ENCODE measurements at places on chromosomes 7 and 10. TPM values are rescaled to one million over a fixed set of nuclear protein-coding genes. Genes with fewer than 3 reads are reported as not detected.
A peak's percentile ranks its signal among the peaks of the same experiment; 100 is the strongest.

The ATP6V1F gene
- total RNA-seq = 115 TPM

GRCh38 chr7:52715701-52716100 lies 319.7 kb upstream of the POM121L12 start:
- H3K4me1 ChIP-seq = no peaks in the 10 kb centered on the region
- H3K27me3 ChIP-seq = no peaks in the 10 kb centered on the region
- H3K36me3 ChIP-seq = peaks cover 27% of the 10 kb centered on the region
- no peak overlapping the region for H3K4me3 ChIP-seq
- H3K27ac ChIP-seq = no peak overlapping the region

DNA sequence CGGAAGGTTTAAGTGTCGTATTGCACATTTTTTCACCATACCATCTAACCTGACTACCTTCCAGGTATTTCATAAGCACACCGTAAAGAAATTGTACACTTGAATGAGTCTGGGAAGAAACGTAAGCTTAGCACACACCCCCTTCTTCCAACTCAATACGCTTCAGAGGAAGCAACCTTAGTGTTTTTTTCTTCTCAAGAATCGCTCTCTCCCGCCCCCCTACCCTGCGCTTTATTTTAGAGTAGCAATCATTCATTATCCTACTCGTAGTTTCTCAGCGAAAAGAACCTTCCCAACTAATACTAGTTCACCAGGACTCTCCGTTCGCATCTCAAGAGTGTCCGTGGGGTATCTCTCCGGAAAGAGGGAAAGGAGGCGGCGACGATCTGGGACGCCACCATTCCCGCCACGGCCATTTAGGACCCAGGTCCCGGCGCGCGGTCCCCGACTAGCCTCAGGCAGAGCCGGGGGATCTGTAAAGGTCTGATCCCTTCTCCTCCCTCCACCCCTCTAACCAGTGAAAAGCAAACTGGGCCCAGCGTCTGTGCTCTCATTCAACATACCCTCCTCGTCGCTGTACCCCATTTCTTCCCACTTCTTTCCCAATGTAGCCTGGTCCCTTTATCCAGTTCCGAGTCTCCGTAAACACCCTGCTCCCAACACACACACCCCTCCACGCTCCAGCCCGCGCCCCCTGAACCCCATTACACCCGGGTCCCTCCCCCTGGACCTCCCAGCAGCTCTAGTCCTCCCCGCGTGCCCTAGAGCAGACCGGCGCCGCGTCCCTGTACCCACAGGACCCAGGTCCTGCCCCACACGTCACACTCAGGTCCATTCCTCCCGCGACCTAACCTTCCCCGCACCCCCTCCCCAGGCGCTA lies 16.0 kb downstream of the MYOZ1 start:
- no peaks in the 10 kb centered on the region for H3K36me3 ChIP-seq
- no peak for DNase-seq
- no peaks in the 10 kb centered on the region for H3K27me3 ChIP-seq
- H3K27ac ChIP-seq = peak overlapping the region; percentile 95
- H3K4me1 ChIP-seq = peaks cover 6% of the 10 kb centered on the region
- peak overlapping the region; percentile 94 for H3K4me3 ChIP-seq

- H3K4me3 ChIP-seq = no peak overlapping the region
- no peak overlapping the region for H3K27ac ChIP-seq
- peaks cover 14% of the 10 kb centered on the region for H3K36me3 ChIP-seq
- no peaks in the 10 kb centered on the region for H3K4me1 ChIP-seq
- no peaks in the 10 kb centered on the region for H3K27me3 ChIP-seq
- DNase-seq = no peak
These were observed 916.1 kb upstream of the POT1 start for GRCh38 chr7:125845686-125846085.

DNA sequence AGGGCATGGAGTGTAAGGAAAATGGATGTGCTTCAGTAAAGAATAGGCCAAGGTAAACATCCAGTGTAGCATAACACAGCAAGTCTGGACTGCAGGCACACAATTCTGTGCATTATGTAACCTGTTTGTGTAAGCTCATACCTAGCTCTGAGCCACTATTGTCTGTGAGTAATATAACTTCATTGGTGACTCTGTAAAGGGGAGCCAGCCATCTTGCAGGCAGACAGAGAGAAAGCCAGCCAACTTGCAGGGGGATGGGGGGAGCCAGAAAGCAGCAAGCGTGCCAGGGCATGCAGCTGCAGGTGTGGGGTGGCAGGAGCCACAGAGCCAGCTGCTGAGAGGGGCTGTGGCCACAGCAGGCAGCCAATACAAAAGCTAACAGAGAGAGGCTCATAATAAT lies 449.2 kb downstream of the IPMK start:
- no peaks in the 10 kb centered on the region for H3K27me3 ChIP-seq
- no peak overlapping the region for H3K4me3 ChIP-seq
- DNase-seq = no peak
- H3K4me1 ChIP-seq = no peaks in the 10 kb centered on the region

DNA sequence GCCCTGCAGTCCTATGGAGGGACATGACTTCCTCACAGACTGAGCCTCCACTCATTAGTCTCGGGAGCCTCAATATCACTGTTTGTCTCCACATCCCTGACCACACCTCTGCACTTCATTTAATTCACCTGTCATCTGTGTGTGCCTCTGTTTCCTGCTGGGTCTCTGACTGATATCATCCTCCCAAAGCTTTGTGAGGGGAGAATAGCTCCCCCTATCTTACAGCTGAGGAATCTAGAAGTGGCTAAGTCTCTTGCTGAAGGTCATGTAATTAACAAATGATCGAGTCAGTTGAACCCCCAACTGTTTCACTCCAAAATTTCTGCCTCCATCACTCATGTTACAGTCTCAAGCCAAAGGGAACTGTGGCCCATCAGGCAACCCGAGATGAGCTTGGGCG lies 5.5 kb upstream of the CPXM2 start:
- H3K4me1 ChIP-seq = peaks cover 5% of the 10 kb centered on the region
- peaks cover 7% of the 10 kb centered on the region for H3K27me3 ChIP-seq
- H3K4me3 ChIP-seq = no peak overlapping the region
- DNase-seq = no peak
- H3K36me3 ChIP-seq = peaks cover 7% of the 10 kb centered on the region

- no peak overlapping the region for H3K4me3 ChIP-seq
- H3K36me3 ChIP-seq = no peaks in the 10 kb centered on the region
- no peaks in the 10 kb centered on the region for H3K4me1 ChIP-seq
- no peak overlapping the region for H3K27ac ChIP-seq
These were observed 122.4 kb downstream of the SLC16A9 start for GRCh38 chr10:59587083-59587755.

GRCh38 chr10:97090035-97090434 lies 95.7 kb downstream of the SLIT1 start:
- H3K36me3 ChIP-seq = no peaks in the 10 kb centered on the region
- peaks cover 78% of the 10 kb centered on the region for H3K27me3 ChIP-seq
- no peak overlapping the region for H3K4me3 ChIP-seq

The AKR1C1 gene
- total RNA-seq = 0.28 TPM

The OR2A12 gene
- total RNA-seq = not detected

GRCh38 chr10:95755511-95756004 lies 405 bp upstream of the ENTPD1 start:
- no peak for DNase-seq
- peak overlapping the region; percentile 85 for H3K4me3 ChIP-seq
- peaks cover 10% of the 10 kb centered on the region for H3K36me3 ChIP-seq
- H3K27ac ChIP-seq = peak overlapping the region; percentile 89
- H3K27me3 ChIP-seq = peaks cover 2% of the 10 kb centered on the region

The TFPI2 gene
- total RNA-seq = not detected

The SFTPA1 gene
- not detected for total RNA-seq

The NUB1 gene
- 66.9 TPM for total RNA-seq

DNA sequence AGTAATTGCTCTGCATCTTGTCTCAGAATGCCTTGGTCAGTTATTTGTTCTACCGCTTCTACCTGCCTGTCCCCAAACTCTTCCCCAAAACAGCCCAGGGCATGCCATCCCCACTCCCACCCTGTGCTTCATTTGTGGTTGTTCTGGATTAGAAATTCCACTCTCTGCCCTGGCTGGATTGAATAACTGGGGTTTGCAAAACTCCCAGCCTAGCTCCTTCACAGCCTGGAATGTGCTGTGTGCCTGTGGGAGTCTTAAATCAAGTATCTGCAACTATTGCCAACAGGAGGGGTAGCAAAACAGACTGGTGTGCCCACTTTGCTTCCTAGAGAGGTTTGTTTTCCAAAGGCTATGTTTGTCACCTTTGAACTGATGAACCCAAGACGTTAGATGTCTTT lies 24.2 kb downstream of the TSPAN15 start:
- no peak for DNase-seq
- no peaks in the 10 kb centered on the region for H3K4me1 ChIP-seq
- H3K36me3 ChIP-seq = no peaks in the 10 kb centered on the region
- H3K4me3 ChIP-seq = no peak overlapping the region
- H3K27ac ChIP-seq = no peak overlapping the region

The MOGAT3 gene
- not detected for total RNA-seq

The CCDC136 gene
- 15.1 TPM for total RNA-seq

- no peak for DNase-seq
- H3K27me3 ChIP-seq = no peaks in the 10 kb centered on the region
- no peaks in the 10 kb centered on the region for H3K4me1 ChIP-seq
- H3K36me3 ChIP-seq = no peaks in the 10 kb centered on the region
These were observed 538.5 kb downstream of the HTR7 start for GRCh38 chr10:90319188-90319914.

DNA sequence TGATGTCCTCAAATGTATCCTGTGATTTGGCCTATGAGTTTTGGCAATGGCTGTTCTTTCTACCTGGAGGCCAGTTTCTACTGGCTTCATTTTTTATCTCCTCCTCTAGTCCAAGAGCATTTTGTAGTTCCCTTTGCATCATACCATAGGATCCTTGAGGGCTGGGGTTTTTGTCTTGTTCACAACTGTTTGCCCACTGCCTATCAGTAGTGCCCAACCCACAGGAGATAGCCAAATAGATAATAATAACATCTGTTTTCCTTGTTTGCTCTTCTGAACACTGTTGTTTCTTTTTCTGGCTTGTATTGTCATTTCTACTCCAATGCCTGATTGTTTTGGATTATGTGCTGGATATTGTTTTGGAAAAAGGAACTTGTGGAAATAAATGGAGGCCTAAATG lies 3.4 kb downstream of the CDK1 start:
- H3K27me3 ChIP-seq = no peaks in the 10 kb centered on the region
- H3K4me3 ChIP-seq = peak overlapping the region; percentile 64
- H3K4me1 ChIP-seq = peaks cover 37% of the 10 kb centered on the region
- peak overlapping the region; percentile 17 for H3K27ac ChIP-seq
- DNase-seq = no peak

The IGF2BP3 gene
- 0.95 TPM for total RNA-seq

The TRUB1 gene
- 19.4 TPM for total RNA-seq

DNA sequence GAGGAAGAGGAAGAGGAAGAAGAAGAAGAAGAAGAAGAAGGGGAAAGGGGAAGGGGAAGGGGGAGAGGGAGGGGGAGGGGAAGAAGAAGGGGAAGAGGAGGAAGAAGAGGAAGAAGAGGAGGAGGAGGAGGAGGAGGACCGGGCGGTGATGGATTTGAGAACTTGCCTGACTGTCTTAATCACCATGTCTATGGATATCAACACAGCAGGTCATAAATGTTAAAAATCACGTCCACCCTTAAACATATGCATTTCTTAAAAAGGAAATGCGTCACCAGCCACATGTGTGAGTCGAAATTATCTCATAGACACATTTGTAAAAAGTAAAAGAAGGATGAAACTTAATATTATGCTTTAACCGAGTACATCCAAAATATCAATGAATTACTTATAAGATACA lies 42.1 kb upstream of the INSIG1 start:
- H3K4me1 ChIP-seq = no peaks in the 10 kb centered on the region
- H3K4me3 ChIP-seq = no peak overlapping the region
- no peak for DNase-seq
- no peaks in the 10 kb centered on the region for H3K36me3 ChIP-seq

The COL1A2 gene
- not detected for total RNA-seq

DNA sequence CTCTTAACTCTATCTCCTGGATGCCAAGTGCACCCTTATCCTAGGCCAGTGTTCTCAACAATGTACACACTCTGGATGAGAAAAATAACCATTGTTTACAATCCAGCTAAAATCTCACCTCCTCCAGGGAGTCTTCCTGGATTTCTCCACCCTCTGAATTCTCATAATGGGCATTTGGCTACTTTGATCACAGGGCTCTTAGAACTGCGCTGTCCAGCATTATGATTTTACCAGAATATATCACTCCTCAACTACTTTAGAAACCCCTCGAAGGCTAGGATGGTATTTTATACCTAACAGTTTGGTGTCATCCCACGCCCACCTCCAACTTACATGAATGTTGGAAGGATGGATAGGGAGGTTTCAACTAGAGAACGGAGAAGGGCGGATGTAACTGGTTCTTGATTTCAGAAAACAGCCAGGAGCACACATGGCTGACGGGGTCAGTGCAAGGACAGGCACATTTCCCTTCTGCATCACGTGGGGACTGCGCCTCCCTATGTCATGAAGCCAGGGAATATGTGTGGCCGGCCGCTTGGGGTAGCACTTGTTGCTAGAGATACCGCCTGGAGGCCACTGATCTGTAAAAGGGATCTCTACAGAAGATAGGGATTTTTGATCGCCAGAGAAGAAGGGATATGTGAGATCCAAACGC lies 1.2 kb upstream of the ATP6V0E2 start:
- H3K27me3 ChIP-seq = no peaks in the 10 kb centered on the region
- H3K27ac ChIP-seq = peak overlapping the region; percentile 68
- no peaks in the 10 kb centered on the region for H3K36me3 ChIP-seq
- H3K4me1 ChIP-seq = peaks cover 52% of the 10 kb centered on the region
- DNase-seq = peak; percentile 48

The RBM20 gene
- not detected for total RNA-seq

All from natural killer cell treated with Interleukin-12 subunit alpha and Interleukin-12 subunit beta and Interleukin-15 and Interleukin-18, amount 100 ng/mL, for 72 hours (primary cell).